ENCODE measurements at places on chromosomes 5 and 9.

GRCh38 chr9:99040251-99040900, 64.5 kb upstream of the TGFBR1 start:
- DNase-seq, result no peak

DNA sequence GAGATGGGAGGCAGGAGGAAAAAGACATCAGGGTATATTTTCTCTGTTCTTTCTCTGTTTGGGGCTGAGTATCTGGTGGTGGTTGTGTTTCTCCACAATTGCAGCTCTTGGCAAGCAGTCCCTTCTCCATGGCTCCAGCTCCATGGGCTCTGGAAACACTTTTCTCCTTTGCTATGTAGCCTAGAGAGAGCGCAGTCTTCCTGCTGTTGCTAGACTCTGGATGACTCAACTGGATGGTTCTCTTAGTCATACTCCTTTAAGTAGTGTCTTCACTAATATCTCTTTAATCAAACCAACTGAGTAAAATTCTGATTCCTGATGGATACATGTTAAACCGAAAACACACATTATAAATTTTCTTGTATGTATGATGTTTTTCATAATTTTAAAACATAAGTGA, 3.3 kb upstream of the PLGRKT start:
- DNase-seq, result no peak

DNA sequence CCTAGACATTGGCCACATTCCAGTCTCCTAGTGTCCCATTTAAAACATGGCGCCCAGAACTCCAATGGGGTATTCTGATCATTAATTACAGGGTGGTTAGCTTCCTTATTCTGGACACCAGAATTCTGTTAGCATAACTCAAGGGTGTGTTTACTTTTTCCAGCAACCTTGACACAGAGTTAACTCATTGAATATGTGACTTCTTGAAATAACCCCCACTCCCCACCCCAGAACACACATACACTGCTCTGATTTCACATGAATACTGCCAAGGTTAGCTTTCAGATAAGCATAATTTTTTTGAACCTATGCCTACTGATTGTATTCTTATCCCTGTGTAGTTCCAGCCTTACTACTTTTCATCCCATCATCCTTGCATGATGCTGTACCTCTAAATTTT, 151.1 kb downstream of the SMARCA2 start:
- no peak for DNase-seq

- no peak for DNase-seq
Measured at GRCh38 chr5:32190095-32190494, 16.0 kb upstream of the GOLPH3 start.

GRCh38 chr9:81579381-81579780, 110.0 kb downstream of the TLE1 start:
- DNase-seq, result no peak

DNA sequence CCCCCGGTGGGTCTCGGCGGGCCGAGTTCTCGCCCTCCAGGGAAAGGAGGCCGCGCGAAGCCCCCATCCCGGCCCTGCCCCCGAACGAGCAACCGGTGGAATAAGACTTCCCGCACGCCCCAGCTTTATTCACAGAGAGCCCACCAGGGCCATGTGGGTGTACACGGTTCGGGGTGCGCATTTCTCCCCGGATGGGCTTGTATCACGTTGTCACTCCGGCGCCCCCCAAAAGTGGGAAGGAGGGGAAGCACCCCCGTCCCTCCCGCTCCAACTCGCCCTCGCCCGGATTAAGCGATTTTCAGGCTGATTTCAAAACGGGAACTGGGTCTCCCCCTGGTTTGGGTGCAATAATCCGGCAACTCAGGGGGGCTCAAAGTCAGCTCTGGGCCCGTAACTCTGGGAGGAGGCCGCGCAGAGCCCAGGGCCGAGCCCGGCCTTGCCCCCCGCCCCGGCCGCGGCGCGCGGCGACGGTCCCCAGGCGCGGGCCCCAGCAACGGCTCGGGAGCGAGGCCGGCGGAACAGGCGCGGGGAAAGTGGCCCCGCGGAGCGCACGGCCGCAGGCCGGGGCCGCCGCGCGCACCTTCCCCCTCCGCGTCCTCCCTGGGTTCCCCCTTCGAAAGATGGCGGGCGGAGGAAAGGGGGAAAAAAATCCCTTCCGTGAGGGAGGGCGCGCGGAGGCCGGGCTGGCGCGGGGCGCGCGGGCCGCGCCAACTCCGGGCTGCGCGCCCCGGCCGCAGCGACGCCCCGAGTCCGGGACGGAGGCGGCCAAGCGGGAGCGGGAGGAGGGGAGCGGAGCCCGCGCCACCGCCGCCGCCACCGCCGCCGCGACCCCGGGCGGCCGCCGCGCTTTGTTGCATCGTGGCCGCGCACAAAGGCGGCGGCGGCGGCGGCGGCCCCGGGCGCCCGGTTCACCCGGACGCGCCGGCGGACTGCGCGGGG, 644 bp downstream of the BRD3 start:
- peak; percentile 48 for DNase-seq

GRCh38 chr5:142063878-142064331, 44.7 kb upstream of the NDFIP1 start:
- DNase-seq, result peak; percentile 54

DNA sequence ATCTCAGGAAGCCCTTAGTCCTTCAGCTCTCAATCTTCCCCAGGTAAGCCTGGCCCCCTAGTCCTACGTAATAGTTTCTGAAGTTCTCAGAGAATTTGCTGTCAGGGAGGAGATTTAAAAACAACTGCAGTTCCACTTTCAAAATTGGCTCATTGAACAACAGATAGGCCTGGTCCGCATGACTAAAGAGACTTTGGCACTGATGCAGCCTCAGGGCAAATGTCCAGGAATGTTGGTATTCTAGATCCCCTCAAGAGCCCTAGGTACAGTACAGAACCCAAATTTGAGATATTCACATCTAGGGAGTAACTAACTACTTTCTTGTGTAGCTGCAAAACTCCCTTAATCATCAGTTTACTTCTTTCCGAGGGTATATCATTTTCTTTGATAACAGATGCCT, 162.8 kb downstream of the GABRG2 start:
- no peak for DNase-seq

DNA sequence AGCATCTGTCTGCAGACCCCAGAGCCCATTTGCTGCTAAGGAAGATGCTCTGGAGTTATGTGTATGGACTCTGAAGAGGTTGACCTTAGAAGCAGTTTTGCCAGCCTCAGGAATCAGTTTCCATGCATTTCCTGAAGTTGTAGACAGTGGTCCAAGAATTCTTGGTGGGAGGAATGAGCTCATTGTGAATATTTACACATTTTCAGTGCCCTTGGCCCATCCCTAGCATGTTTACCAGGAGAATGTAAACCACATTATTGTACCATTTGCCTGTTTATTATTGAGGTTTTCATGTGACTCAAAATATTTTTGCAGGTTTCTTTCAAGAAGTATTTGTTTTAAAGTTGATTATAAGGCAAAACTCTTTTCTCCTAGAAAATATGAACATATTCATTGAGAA, 93.8 kb downstream of the NXNL2 start:
- DNase-seq, result no peak

DNA sequence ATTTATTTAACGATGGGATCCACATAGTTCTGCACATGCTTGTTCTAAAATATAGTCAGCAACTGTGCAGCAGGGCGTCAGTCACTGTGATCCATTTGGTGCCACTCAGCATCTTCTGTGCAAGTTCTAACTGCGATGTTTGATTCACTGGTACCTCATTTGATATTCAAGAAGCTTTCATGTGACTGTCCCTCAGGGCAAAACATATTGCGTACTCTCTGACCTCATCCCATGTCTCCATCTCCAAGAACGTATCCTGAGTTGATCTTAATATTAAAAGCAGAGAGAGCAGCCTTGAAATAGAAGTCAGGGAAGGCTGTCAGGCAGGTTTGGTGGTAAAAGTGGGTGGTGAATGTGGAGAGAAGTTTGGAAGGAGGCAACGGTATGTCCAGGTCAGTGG, 116.5 kb upstream of the ATP10B start:
- no peak for DNase-seq

GRCh38 chr5:40991981-40992559, 79.1 kb downstream of the MROH2B start:
- no peak for DNase-seq

DNA sequence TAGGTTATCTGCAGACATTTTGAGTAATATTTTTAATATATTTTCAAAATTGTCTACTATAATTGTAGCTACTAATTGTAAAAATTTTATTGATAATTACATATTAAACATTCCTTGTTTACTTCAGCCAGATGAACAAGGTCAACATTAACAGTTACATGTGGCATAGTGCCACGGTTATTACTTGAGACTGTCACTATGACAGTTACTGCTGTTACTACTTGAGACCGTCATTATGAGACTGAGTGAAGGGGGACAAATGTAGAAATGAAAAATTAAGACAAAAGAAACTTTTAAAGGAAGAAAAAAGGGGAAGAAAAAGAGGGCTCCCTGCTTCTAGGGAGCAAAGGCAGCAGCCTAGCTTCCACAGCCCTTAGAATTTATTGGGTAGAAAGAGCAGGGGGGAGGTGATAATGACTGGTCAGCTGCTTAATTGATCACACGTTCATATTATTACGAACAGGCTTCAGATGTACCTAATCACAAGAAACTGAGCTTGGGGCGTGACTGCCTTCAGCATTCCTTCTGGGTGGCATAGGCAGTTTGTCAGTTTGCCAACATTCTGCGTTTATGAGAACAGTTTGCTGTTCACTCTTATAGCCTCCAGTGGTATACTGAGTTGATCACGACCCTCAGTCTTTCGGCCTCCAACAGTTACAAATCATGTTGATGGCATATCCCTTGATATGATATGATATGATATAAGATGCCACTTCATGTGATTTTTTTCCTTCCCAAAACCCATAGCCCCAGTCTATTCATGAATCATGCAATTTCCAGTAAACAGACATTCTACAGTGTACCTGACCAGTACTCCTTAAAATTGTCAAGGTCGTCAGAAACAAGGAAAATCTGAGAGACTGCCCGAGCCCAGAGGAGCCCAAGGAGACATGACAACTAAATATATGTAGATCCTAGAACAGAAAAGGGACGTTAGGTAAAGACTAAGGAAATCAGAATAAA, 13.1 kb downstream of the MARCHF6 start:
- DNase-seq, result no peak

- DNase-seq, result no peak
Measured at GRCh38 chr5:81986126-81986525, 14.3 kb downstream of the ATG10 start.
